Mucosa of gallbladder (tissue), 1 donor: ENCODE measurements at places on chromosomes 1 and 21. TPM values are rescaled to one million over a fixed set of nuclear protein-coding genes. Genes with fewer than 3 reads are reported as not detected.

- no peak for DNase-seq
Measured at GRCh38 chr1:63746129-63746864, 27.5 kb upstream of the ROR1 start.

GRCh38 chr1:58620926-58621325, 43.9 kb upstream of the TACSTD2 start:
- no peak for DNase-seq

DNA sequence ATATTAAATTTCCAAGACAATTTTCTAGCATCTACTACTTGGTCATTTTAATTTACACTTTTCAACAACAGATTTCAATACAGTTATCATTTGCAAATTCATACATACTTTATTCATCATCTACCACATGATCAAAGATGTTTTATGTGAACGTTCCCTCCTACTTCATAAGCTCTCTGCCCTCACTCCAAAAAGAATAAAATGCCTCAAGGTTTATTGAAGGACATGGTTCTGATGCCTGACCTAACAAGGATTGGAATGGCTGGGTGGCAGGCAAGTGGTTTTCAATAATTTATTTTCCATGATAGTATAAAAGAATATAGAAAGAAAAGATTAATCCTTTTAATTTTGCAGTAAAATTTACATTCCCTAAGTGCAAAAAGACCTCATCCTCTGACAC, 5.4 kb downstream of the CDKN2C start:
- no peak for DNase-seq

TIE1 gene
- 23.3 TPM for total RNA-seq

DNA sequence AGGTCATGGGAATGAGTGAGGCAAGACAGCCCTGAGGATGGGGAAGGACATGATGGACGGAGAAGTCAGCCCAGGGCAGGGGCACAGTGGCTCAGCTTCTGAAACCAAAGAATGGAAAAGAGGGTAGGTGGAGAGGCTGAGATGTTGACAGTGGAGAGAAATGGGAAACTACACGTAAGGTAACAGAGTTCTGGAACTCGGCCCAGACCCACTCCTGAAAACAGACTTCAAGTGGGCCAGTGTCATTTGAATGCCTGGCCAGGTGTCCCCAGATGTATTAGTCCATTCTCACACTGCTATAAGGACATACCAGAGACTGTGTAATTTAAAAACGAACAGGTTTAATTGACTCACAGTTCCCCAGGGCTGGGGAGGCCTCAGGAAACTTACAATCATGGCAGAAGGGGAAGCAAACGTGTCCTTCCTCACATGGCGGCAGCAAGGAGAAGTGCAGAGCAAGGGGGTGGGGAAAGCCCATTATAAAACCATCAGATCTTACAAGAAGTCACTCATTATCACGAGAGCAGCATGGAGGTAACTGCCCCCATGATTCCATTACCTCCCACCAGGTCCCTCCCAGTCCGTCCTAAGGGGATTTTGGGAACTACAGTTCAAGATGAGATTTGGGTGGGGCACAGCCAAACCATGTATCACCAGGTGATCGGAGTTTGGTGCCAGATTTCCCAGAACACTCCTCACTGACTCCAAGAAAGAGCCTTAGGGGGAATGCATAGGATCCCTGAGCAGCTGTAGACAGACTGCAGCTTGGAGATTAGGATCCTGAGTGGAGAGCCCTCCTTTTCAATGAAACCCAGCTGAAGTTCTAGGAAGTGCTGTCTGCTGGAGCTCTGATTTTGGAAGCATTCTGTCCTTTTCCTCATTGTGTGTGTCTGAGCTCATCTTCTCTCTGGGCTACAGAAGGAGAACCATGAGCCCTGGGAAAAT, 40.3 kb downstream of the FHAD1 start:
- DNase-seq: no peak

- DNase-seq: no peak
Measured at GRCh38 chr21:41008974-41009373, 159.0 kb upstream of the BACE2 start.

DNA sequence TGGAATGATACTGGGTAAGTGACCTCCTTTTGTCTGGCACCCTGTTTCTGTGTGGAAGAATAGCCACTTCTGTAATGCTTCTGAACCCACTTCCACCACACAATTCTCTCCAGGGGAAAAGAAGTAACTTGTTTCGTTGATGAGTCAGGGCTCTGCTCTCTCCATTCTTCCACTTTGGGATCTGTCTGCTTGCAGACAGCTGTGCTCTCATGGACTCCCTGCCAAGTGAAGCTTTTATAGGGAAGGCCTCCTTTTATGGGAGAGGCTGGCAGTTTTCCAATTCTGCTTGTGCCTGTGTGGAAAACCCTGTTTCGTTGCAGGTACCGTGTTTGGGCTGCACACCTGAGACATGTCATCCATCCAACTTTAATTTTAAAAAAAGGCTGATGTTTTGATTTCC, 130.7 kb downstream of the GIPC2 start:
- no peak for DNase-seq

TMEM9 gene
- total RNA-seq: 72.8 TPM

DNA sequence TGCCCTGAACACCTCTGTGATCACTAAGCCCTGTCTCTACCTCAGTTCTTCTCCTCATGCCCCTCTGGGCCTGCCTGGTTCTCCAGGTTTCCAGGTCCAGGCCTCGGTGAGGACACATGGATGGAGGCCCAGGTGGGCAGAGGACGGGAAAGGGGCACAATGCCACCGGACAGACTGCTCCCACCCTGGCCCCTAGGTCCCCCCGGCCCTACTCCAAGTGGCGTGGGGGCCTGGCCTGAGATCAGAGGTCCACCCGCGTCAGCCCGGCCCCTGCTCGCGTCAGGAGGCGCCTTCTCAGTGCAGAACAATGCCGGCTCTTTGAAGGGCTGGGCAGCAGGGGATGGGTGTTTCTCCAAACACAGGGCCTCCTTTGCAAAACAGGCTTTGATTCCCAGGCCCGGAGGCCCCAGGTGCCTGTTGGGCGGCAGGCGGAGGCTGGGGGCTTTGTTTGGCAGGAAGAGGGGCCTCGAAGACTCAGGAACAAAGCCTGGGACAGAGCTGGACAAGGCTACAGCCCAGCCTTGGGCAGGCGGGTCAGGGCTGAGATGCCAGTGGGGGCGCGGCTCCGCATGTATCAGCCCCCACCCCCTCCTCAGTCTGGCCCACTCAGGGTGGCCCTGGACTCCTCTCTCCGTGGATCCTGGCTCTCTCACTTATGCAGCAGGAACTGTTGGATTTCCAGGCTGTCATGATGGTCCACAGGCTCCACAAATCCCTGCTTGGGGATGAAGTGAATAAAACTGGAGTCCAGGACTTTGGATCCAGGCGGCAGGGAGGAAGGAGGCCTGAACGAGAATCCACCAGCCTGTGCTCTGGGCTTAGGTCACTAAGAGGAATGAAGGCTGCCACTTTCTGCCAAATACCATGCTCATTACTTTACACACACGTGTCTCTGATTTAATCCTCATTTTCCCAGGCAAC, 77.4 kb upstream of the SLC2A1 start:
- DNase-seq: no peak

OR2AK2 gene
- not detected for total RNA-seq

DNA sequence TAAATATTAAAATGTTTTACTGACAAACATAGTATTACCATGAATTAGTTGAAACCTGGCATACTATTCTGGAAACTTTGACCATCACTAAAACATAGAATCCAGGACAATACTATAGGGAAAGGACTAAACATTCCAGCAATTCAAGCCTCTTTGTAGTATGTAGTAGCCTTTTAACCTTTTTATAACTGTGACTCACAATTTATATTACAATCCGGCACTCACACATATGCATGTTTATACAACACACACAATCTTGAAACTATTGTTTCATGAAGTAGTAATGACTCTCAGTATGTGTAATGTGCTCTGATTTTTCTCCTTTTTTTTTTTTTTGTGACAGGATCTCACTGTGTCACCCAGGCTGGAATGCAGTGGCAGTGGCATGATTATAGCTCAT, 64.3 kb downstream of the ANKRD13C start:
- no peak for DNase-seq
